CD4-positive, alpha-beta T cell treated with Interleukin-2 at 100 ng/mL for 4 hours (primary cell): ENCODE measurements at places on chromosomes 13 and 19.

DNA sequence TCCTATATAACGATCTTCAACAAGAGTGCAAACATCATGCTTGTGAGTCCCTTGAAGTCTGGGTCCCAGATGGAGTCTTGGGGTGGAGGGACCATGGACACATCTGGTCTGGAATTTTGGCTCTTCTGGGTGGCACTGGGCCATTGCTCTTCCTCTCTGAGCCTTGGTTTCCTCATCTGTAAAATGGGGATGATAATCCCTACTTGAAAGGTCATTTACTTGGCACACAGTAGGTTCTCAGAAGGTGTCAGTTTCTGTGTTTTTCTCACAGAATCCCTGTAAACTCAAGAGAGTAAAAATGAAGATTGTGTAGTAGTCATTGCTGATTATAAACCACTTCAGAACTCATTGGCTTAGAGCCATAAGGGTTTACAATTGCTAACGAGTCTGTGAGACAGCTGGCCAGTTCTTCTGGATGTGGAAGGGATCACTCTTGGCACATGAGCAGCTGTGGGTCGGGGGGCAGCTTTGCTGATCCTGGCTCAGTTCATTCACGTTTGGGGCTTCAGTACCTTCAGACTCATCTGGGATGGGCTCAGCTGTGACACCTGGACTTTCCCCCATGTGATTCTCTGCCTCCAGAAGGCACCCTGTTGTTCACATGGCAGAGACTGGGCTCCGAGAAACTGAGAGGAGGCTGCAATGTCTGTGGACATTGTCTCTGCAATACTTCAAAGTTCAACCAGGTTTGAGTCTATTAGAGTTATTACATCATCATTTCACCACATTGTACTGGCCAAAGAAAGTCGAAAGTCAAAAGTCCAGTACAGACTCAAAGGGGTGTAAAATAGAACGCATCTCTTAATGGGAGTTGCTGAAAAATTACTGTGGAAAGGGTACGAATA lies 7.8 kb downstream of the CYP4F12 start:
- DNase-seq: no peak

DNA sequence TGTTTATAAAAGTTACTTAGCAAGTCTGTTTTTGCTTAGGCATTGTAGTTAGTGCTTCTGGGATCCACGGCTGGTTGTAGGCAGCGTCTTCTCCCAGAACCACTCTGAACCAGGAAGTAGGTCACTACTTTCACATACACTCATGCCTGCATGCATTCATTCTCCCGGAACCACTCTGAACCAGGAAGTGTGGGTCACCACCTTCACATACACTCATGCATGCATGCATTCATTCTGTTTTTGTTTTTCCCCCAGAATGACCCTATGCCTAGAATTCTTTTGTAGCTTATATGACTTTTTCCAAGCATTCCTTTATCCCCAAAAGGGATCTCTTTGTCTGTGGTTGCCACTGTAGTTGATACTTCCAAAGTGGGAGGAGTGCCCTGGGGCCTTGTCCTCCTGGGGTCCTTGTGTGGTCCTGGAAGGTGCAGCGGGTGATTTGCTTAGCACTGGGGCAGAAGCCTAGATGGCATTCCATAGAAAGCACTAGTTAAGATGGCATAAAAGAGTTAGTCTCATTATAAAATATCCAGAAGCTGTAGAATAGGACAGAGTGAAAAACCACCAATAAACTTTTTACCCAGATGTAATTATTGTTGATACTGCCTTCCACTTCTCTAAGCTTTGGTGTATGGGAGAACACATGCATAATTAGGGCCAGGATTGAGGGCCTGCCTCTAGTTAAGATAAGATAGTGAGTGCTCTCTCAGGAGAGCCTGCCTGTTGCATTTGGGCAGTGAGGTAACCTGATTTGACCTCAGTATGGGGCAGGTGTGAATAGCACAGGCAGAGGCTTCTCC lies 68.6 kb upstream of the TEX29 start:
- DNase-seq: no peak

GRCh38 chr19:47161876-47162489 lies 31.3 kb downstream of the SAE1 start:
- no peak for DNase-seq

GRCh38 chr19:15280915-15281683 lies 48.9 kb upstream of the EPHX3 start:
- DNase-seq: no peak

DNA sequence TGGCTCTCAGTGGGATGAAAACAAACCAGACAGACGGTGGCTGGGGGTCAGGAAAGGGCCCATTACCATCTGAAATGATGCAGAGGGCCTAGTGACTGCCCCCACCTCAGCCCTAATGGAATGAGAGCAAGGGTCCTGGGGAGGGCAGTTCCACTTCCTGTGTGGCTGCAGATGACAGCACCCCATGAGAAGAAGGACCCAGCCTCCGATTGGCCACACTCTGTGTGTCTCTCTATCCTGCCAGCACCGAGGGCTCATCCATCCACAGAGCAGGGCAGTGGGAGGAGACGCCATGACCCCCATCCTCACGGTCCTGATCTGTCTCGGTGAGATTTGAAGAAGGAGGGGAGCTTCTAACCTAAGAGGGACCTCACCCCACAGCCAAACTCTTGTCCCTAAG lies 498 bp downstream of the LILRB1 start:
- no peak for DNase-seq

- DNase-seq: no peak
These were observed 246.3 kb upstream of the RFC3 start for GRCh38 chr13:33571618-33572017.

DNA sequence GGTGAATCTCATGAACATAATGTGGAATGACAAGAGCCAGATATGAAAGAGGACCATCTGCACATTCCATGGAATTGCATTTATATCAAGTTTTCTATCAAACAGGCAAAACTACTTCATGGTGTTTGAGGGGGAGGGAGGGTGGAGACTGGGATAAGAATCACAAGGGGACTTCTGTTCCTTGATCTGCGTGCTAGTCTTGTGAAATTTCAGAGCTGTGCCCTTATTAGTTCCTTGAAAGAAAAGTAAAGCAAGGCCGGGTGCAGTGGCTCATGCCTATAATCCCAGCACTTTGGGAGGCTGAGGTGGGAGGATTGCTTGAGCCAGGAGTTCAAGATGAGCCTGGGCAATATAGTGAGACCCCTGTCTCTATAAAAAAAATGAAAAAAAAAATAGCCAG lies 30.2 kb upstream of the CEBPG start:
- no peak for DNase-seq

DNA sequence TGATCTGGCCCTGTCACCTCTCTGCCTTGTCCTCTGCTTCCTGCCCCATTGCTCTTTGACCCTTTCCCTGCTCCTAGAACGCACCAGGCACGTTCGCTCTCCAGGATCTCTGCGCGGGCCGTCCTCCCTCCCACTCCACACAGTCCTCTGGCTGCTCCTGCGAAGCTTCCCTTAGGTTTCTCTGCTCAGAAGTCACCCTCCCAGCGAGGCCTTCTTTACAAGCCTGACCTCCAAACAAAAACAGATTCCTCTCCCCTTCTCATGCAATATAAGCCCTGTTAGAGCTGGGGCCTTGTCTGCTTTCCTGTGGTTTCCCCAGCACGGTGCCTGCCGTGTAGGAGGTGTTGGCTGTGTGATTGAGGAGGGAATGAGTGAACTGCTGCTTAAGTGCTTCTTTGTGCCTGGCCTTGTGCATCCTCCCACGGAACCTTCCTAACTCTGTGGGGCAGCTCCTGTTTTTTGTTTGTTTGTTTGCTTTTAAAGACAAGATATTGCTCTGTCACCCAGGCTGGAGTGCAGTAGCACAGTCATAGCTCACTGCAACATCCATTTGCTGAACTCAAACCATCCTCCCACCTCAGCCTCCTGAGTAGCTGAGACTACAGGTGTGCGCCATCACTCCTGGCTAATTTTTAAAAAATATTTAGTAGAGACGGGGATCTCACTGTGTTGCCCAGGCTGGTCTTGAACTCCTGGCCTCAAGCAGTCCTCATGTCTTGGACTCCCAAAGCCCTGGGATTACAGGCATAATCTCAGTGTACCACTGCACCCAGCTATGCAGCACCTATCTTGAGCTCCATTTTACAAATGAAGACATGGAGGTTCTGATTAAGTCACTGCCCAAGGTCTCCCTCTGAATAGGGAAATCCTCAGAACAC lies 82.0 kb downstream of the SIPA1L3 start:
- no peak for DNase-seq

- DNase-seq: no peak
These were observed 104.7 kb downstream of the DCLK1 start for GRCh38 chr13:36026531-36026930.

DNA sequence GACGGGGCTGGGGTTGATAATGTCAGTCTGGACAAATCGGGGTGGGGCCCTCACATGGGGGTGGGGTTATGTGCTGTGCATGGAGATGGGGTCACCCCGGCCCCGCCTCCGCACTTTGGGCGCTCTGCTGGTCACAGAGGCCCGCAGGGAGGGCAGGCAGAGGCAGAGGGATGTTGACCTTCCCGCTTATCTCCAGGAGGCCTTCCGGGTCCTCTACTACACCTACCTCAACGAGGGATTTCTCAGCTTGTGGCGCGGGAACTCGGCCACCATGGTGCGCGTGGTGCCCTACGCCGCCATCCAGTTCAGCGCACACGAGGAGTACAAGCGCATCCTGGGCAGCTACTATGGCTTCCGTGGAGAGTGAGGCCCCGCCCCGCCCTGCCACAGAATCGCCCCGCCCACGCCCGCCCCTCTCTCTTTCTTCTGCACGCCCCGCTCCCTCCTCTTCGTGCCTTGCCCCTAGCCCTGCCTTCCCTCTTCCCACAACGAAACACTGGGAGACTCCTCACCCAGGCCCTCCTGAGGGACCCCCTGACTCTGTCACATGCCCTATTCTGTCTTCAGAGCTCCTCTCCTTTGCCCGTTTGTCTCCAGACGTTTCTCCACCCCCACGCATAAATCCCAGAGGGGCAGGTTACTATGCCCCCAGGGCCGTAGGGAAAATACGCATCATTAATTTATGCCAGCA lies 32.8 kb downstream of the TMEM161A start:
- DNase-seq: no peak

DNA sequence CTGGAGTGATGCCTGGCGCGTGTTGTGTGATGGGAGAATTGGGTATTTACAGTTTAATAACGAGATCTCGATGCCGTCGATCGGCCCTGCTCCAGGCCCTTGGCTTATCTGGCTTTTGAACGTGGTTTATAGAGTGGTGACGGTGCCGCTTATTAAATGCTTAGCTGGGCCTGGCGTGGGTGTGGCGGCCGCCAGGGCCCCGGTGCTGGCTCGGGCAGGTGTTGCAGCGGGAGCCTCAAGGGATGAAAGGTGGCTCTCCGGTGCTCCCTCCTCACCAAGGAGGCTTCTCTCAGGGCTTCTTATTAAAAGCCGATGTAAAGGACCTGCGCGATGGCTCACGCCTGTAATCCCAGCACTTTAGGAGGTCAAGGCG lies 173.8 kb downstream of the KDM4B start:
- DNase-seq: no peak
